ENCODE measurements at places on chromosomes 4 and X.

- no peak for DNase-seq
Measured at GRCh38 chrX:137684591-137684990, 118.7 kb downstream of the ZIC3 start.

DNA sequence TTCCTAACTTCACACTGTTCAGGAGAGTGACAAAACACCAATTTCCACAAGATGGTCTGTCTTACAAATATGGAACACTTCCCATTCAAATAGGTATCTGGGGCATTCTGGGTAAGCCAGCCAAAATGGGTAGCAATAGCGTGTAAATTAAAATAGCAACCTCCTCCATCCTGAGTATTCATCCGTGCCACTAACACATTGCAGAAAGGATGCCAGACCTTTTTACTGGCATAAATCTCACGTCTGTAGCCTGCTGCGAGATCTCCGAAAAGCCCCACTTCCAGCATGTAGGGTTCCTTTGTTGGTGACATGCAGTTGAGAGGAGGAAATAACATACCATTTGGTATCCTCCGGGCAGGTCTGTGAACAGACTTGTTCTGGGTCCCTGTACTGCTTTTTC lies 52.7 kb upstream of the RAI2 start:
- no peak for DNase-seq

DNA sequence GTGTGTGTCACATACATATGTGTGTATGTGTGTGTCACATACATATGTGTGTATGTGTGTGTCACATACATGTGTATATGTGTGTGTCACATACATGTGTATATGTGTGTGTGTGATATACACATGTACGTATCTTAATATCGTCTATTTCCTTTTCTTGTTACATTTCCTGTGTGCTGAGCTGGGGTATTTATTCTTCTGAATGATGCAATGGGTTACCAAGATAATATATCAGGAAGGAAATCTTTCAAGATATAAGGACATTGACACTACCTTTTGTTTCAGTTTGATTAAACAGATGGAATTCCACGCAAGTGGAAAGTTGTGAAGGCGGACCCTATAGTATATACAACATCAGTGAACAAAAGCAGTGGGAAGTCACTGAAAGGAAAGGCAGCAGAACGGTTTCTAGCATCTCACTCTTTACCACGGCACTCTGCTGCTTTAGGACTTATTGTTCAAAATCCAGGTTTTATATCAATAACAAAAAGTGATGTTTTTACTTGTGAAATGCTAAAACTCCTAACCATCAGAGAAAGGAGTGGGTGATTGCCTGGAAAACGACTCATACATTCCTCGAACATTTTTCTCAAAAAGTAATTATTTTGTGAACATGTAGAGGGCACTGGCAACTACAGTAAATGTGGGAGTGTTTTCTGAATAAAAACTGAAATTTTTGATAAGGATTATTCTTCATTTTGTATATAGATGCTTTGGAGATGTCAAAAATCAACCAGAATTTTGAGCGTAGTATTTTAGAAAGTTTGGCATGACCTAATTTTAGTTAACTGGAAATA lies 43.1 kb upstream of the IL21 start:
- no peak for DNase-seq

DNA sequence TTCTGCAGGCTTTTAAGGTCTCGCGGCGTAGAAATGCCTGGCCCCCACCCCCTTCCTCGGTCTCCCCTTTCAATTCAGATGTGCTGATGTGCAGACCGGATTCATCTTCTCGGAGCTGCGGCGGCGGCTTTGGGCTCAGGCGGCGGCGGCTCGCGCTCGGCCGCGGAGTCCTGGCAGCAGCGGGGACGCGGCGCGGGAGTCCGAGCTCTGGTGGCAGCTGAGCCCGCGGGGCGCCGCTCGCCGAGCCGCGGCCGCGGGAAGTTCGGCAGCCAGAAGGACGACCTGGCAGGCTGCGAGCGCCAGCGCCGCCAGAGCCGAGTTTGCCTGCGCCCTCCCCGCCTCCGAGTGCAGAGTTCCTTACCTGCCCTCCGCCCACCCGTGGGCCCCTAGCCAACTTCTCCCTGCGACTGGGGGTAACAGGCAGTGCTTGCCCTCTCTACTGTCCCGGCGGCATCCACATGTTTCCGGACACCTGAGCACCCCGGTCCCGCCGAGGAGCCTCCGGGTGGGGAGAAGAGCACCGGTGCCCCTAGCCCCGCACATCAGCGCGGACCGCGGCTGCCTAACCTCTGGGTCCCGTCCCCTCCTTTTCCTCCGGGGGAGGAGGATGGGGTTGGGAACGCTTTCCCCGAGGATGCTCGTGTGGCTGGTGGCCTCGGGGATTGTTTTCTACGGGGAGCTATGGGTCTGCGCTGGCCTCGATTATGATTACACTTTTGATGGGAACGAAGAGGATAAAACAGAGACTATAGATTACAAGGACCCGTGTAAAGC lies 448 bp downstream of the TLL1 start:
- DNase-seq = peak; percentile 1

DNA sequence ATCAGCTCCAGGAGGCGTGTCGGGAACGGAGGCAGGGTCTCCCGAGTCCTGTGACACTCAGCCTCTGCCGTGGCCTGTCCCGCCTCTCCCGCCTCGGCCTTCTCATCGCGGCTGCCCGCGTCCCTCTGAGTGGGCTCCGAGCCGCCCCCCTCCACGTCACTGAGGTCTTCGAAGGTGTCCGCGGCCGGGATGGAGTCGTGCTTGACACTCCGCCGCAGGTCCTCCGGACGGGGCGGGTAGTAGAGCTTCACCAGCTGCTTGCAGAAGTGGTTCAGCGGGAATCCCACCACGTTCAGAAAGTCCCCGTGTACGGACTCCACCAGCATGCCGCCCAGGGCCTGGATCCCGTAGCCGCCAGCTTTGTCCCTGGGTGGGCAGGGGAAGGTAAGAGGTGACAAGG lies 25.0 kb downstream of the ASMTL start:
- no peak for DNase-seq

DNA sequence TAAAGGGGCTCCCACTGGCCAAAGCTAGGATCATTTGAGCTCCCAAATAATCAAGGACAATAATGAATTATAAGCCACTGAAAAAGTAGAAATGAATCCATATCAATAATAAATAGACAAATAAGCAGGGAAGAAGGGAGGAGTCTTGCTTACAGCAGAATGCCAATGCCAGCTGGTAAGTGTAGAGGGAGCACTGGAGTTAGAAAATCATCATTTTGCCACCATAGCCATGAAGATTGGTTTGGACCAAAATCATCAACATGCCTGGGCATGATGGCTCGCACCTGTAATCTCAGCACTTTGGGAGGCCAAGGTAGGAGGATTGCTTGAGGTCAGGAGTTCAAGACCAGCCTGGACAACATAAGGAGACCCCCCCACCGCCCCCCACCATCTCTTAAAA lies 20.4 kb upstream of the SH3KBP1 start:
- no peak for DNase-seq

- no peak for DNase-seq
Measured at GRCh38 chr4:174377613-174378012, 93.9 kb downstream of the CEP44 start.

DNA sequence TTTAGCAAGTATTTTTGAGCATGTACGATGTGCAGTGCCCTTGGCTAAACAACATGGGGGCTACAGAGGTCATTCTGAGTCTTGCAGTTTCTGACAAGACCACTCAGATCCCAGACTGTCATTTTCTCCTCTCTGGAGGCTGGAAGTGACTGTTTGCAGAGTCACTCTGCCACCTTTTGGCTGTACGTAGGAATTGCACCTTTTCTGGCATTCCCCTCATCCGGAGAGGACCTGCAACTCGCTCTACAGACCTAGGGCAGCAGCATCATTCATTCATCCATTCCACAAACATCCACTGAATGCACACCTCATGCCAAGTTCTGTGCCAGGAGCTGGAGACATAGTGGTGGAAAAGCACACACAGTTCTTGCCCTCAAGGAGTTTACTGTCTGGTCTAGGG lies 160.4 kb upstream of the GPR101 start:
- DNase-seq = peak; percentile 0

DNA sequence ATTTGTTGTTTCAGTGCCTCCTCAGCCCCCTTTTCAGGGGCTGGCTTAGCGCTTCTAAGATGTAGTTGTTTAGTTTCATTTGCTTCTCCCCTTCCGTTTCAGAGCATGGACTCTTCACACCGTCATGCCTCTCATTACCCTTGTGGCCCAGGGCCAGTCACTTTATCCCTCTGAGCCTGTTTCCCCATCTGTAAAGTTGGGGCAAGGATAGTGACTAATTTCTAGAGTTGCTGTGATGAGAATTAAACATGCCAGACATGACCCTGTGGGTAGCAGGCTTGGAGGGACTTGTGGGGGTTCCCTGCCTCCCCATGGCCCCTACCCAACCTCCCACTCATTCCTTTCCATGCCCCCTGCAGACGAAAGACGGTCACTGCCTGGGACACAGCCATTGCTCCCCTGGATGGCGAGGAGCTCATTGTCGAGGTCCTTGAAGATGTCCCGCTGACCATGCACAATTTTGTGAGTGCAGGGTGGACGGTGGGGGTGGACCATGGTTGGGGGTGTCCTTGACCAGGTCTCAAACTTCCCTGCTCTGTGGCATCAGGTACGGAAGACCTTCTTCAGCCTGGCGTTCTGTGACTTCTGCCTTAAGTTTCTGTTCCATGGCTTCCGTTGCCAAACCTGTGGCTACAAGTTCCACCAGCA lies 3.6 kb downstream of the ARAF start:
- DNase-seq = no peak

- no peak for DNase-seq
Measured at GRCh38 chr4:742096-742741, 36.6 kb downstream of the PCGF3 start.

DNA sequence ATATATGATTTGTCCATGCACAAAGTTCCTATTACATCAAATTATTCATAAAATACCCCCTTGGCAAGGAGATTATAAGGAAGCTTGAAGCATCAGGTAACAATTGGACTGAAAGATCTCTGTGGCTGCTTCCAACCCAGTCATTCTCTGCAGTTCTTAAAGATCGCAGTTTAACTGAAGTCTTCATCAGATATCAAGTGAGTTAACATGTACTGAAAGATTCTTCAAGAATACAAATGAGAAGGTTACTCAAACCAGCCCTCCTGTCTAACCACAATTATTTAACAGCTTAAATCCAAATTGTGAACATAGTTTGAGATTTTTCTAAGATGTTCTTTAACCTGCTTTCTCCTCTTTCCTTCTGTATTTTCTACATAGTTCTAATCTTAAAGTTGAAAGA lies 56.1 kb downstream of the SLC10A7 start:
- no peak for DNase-seq

DNA sequence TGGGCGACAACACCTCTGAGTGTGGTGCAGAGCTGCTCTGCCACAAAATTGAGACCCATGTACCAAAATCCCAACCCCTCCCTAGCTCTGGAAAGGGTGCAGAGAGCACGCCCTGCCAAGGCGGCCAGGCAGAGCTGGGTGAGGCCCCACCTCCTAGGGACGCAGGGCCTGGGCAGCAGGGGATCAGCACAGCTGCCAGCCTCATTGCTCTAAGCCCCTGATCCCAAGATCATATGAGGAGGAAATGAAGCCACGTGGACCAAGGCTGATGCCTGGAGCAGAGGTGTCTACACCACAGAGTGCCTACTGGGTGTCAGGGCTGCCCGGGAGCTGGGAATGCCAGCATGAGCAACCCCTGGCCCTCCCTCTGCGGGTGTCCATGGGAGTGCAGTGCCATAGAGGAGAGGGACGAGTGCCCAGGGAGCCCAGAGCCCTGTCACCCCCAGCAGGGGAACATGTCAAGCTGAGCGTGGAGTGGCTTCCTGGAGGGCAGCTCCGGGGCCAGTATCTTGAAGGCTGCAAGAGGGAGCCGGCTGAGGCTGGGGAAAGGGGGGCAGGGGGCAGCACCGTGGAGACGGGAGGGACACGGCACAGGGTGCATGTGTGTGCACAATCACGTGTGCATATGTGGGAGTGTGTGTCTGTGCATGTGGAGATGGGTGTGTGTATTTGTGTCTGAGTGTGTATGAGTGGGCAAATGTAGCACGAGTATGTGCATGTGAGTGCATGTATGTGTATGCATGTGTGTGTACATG lies 63.9 kb upstream of the PSAPL1 start:
- no peak for DNase-seq

DNA sequence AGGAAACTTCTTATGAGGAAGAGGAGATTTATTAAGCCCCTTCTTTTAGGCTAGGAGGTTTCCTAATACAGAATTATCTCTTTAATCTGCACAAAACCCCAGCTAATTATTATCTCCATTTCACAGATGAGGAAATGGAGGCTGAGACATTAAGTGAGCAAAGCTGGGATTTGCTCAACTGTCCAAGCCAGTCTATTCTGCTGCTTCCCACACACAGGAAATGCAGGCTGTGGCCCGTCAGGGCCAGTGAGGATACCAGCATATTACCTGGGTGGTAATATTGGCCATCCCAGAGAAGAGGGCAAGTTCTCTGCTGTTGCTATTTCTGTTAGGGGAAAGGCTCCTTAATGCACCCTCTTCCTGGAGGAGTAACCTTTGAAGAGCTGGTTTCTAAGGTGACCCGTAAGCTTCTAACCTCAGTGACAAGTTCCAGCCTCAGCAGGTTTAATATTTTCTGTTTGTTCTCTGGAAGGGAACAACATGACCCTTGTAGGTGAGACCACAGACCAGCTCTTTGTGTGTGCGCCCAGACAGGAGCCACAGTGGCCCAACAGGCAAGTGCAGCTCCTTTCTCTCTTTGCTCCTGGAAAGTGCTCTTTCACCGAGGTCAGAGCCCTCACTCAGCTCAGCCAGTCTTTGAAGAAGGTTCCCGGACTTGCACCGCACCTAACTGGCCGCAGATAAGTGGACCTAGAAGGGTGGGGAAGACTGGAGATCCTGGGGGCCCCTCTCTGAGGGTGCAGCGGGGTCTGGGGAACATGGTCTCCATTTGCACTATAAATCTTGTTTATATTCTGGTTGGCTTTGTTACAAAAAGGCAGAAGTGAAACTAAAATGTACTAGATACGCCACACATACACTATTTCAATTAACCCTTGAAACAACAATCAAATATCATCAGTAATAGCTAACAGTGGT lies 35.5 kb downstream of the TBC1D9 start:
- no peak for DNase-seq

DNA sequence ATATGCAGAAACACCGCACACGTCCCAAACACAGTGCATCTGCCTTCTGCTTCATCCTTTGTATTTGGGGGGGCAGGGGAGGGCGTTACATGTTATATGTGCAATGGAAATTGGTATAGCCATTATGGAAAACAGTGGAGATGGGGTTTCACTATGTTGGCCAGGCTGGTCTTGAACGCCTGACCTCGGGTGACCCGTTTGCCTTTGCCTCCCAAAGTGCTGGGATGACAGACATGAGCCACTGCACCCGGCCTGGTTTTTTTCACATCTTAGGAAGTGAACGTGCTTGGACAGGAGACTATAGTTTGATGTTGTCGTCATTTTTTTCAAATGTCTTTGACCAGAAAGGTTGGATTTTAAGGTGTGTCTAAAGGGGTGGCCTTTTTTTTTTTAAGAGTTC lies 88.6 kb downstream of the DHRSX start:
- no peak for DNase-seq

DNA sequence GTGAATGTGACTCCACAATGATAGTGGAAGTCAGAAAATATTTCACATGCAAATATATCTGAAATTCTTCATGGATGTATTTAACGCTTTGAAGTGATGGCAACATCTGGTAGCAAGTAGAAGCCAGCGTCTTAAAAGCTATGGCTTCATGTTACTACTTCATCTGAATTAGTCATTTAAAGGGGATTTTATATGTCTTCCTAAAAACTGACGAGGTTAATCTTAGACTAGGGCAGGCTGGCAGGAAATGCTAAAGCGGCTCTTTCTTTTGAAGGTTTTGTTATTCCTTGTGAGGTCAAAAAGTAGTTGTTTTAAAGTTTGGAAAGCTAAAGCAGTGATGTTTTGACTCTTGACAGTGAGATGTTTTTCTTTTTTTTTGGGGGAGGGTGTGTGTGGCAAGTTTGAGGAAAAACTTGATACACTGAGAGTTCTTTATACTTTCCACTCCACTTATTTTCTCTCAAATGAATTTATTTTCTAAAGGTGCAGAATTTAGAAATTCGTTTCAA lies 22.6 kb downstream of the PLS3 start:
- no peak for DNase-seq
